ENCODE measurements at places on chromosomes 6 and 20.

DNA sequence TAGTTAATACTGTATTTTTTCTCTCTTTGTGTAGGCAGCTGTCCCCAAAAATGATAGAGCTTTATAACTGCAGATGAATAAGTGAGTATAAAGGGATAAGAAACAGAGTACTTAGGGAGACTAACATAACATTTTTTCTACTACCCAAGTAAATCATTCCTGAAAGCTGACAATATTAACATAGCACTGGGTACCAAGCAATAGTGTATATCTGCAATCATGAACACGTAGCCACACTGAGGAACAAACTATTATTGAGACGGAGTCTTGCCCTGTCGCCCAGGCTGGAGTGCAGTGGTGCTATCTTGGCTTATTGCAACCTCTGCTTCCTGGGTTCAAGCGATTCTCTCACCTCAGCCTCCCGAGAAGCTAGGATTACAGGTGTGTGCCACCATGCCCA lies 105.9 kb downstream of the SESN1 start:
- no peak for DNase-seq

- peak; percentile 86 for DNase-seq
These were observed 174.0 kb downstream of the BCKDHB start for GRCh38 chr6:80280262-80281010.

DNA sequence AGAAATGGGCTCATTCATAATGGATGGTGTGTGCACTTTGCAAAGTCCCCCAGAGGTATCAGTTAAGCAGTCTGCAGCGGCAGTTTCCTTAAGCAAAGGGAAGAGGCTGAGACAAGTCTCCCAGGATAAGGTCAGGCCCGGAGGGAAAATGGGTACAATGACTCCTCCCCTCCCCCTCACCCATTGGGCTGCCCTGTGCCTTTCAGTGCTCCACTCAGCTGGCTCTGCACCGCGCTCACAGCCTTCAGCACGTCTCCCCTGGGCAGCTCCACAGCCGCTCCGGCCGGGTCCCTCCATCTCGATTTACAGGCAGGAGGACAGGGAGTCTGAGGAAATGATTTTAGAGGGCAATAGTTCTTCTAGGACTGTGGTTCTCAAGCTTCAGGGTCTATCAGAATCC lies 264.8 kb downstream of the LRFN2 start:
- no peak for DNase-seq

DNA sequence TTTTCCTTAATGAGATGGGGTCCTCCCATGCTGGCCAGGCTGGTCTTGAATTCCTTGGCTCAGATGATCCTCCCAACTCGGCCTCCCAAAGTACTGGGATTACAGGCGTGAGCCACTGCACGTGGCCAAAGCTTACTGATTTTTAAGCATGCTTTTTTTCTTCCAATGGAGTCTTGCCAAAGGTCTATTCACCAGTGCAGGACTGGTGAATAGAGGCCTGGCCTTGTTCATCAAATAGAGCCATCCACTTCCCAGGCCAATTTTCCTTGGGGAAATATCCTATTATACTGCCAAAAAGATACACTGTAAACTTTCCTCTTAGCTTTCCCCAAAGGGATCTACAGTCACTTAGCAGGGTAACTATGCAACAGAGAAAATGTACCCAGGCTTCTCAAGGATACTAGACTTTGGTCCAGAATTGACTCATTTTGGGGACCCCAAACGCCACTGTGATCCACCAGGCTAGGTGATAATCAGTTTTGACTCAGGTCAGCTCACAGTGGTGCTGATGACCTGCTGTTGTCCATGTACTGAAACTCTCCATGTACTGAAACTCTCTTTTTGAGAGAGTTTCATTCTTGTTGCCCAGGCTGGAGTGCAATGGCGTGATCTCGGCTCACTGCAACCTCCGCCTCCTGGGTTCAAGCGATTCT lies 91.8 kb downstream of the REPS1 start:
- no peak for DNase-seq

DNA sequence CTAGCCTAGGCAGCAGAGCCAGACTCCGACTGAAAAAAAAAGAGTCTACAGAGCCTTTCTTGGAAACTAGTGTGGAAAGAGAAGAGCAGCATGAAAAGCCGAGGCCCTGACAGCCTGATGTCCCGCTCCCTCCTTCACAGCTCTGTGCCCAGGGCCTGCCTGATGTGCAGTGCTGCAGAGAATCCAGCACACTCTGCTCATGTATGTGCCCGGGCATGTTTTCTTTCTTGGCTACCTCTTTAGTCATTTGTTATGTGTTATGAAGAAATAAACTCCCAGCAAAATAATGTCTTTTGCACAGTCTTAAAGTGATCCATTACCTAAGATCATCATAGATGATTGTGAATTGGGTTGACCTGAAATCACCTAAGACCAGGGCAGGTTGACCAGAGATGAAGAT lies 78.1 kb upstream of the EZR start:
- DNase-seq, result peak; percentile 79

DNA sequence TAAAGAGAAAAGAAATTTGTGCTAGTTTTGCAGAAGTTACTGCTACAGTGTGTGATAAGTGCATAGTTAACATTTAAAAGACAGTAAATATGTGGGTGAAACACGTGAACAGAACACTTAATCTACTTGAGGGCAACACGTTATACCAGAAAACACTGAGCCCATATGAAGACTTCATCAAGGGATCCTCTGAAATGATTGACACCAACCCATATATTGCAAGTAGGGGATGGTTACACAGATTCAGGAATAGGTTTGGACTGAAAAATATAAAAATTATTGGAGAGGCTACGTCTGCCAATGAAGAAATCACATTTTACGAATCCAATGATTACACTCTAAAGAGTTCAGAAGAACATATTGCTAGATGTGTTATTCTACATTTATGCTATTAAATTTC lies 185.6 kb downstream of the GPX5 start:
- no peak for DNase-seq

DNA sequence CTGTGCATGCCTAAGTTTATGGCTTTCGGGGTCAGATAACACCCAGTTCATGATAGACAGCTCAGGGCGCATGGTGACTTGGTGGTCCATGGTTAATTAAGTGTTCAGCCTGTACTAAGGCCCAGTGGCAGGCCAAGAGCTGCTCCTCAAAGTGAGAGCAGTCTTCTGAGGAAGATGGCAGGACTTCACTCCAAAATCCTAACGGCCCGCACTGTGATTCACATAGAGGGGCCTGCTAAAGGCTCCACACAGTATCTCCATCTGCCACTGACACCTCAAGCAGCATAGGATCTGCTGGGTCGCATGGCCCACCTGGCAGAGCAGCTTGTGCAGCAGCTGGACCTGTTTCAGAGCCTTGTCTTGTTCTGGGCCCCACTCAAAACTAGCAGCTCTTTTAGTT lies 10.6 kb upstream of the CST7 start:
- DNase-seq, result no peak

- DNase-seq, result no peak
These were observed 226.7 kb upstream of the PRDM1 start for GRCh38 chr6:105859457-105859856.

DNA sequence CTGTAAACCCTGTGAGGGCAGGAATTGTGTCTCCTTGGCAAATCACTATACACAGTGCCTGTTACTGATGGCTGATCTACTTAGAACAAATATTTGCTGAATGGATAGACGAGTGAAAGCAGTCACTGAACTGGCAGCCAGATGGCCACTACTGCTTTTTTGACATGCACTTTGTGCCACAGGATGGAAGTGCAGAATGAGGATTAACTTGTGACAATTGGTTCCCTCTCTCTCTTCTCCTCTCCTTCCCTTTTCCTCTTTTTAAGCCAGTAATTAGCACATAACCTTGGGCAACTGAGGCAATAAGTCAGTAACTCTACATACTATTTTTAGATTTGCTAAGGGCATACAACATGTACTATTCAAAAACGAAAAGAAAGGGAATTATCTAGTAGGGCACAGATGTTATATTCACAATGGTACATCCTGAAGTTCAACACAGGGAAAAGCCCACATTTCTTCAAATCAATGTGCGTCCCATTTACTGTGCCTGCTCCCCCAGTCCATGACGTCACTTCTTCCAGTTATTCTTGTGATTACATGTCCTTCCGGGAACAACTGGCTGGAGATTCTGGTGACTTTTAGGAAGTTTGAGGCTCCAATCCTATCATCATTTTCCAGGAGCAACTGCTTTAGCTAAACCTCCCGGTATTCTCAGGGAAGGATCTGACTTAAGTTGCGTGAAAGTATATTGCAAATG lies 17.0 kb upstream of the RPS6KA2 start:
- DNase-seq, result no peak

- DNase-seq, result no peak
These were observed 203.5 kb downstream of the HACE1 start for GRCh38 chr6:104656235-104656634.

DNA sequence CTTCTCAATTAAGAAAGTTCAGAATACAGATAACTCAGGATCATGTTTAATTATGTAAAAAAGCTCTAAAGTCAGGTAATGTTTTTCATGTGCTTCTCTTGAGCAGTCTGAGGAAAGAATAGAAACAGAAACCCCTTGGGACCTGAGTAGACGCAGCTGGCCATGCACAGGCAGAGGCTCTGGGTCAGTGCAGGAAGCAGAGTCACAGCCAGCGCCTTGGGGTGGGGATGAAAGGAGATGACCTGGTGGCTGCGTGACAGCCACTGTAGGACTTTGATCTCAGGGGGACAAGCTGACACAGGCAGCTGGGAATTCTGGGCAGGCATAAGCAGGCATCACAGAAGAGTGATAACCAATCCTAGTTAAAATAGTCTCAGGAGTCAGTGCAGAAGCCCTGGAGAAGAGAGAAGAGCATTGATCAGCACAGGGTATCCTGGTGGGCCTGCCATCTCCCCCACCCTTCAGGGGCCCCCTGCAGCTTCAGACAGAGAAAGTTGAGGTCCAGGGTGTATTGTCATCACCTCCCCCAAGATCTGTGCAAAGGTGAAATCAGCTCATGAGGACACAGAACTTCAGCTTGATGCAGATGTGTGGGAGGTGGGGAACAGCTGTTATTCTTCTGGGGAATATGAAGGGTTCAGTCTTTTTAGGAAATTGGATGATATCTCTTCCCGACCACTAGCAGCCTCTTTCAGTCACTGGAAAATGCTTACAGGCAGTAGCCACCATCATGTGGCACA lies 6.4 kb downstream of the HLA-DQB1 start:
- DNase-seq, result no peak

- peak; percentile 79 for DNase-seq
These were observed 187.8 kb upstream of the PRDM1 start for GRCh38 chr6:105898286-105898685.

- DNase-seq, result no peak
These were observed 6.6 kb upstream of the GUCA1B start for GRCh38 chr6:42201382-42201781.

DNA sequence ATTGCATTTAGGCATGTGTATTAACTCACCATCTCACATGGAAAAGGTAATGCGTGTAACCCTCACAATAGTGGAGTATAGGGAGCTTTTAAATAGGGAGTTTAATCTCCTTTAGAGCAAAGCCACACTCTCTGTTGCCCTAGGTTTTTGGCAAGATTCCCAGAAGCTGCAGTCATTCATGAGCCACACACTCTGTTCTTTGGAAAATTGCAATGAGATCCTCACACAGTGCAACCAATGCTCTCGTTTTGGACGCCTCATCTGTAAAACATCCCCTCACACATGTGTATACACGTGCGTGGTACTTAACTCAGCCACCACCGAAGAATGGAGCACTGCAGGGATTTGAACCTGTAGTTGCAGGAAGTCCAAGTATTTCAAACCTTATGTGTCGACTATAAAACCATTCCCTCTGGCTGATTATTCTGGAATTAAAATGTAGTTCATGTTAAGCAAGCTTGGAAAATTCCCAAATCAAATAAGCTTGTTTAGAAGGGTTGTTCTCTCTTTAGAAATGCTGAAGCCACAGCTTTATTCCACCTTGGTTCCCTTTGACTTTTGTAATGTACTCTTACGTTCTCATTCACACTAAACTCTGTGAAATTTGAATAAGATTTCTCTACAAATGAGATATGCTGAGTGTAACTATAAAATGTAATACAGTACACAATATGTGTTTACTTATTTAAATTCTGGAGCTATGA lies 489.8 kb upstream of the MANEA start:
- DNase-seq, result peak; percentile 86

Measured in mammary epithelial cell (primary cell).